NCI-H82 (cell line): ENCODE measurements at places on chromosomes 7 and 10.
A peak's percentile ranks its signal among the peaks of the same experiment; 100 is the strongest.

DNA sequence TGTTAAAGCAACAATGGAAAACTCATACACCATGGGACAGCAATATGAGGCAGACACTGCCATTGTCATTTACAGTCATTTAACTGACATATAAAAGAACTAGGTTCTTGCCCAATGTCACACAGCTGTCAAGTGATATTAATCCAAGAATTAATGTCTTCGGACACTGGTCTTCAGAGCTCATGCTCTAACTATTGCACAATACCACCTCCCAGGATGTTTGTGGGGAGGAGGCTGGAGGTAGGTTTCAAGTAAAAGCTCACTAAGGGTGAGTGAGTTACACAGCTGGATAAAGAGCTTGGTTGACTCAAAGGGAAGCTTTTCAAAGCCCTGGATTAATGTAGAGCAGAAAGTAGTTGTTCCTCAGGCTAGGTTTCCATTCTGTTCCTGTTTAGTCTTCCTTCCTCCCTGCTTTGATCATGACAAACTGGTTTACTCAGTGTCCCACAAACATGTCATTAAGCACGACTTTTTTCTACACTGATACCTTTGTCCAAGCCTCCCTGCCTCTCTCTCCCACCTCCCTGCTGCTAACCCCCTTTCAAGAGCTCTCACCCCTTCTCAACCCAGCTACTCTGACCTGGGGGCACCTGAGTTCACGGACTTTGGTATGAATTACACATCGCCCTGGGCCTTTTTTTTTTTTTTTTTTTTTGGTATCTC is 987 bp upstream of the EXOC6 start:
- no peak for DNase-seq

- peak; percentile 54 for DNase-seq
Measured at GRCh38 chr10:90930070-90930837, 9.4 kb upstream of the ANKRD1 start.

- DNase-seq = no peak
Measured at GRCh38 chr10:117362313-117362712, 12.9 kb downstream of the PDZD8 start.

- DNase-seq = no peak
Measured at GRCh38 chr7:103803631-103804030, 185.8 kb downstream of the RELN start.

DNA sequence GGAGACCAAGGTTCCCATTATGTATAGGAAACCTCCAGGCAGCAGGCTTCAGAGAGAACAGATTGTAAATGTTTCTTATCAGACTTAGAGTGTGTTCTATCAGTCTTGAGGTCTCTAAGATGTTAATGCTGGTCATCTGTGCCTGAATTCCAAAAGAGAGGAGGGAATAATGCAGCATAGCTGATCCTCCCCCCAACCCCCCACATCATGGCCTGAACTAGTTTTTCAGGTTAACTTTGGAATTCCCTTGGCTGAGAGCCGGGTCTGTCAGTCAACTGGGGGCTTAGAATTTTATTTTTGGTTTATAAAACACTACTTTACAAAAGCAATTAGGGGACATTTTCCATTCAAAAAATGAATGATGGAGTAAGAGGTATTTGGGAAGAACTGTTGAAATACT is 184.3 kb downstream of the NEBL start:
- DNase-seq = no peak

- DNase-seq = no peak
Measured at GRCh38 chr10:92834331-92834730, 14.0 kb upstream of the EXOC6 start.

- DNase-seq = no peak
Measured at GRCh38 chr10:32982911-32983909, 25.2 kb upstream of the ITGB1 start.

GRCh38 chr7:32044739-32045138 is 25.5 kb downstream of the PDE1C start:
- DNase-seq = no peak

DNA sequence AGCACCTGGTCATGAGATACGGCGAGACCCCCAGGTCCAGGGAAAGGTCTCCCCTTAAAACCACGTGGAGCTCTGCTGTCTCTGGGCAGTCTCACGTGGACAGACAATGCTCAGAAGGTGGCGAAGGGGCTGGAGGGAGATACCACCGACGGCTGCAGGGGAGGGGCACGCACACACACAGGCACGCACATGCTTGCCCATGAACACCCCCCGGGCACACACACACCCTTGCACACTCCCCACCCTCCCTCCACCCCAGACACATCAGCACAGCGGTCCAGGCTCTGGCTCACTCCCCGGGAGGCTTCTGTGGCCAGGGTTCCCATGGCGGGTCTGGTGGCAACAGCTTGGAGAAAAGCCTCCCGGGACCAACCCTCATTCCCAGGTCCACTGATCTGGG is 52.4 kb upstream of the TNRC18 start:
- no peak for DNase-seq

- DNase-seq = no peak
Measured at GRCh38 chr7:37193087-37193774, 255.4 kb downstream of the ELMO1 start.

DNA sequence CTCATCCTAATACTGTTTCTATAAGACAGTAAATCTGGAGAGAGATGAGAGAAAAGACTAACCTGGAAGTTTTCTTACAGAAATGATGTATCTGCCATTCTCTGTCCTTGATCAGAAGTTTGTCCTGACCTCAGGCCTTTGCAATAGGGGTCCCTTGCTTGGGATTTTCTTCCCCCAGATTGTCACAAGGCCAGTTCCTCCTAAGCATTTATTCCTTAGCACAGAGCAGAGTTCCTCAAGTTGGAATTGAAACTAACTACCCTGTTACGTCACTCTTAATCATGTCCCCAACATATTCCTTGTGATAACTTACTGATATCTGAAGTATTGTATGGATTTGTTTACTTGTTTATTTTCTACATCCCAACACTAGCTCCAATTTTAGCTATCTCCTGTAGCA is 202.1 kb downstream of the COBL start:
- DNase-seq = no peak

DNA sequence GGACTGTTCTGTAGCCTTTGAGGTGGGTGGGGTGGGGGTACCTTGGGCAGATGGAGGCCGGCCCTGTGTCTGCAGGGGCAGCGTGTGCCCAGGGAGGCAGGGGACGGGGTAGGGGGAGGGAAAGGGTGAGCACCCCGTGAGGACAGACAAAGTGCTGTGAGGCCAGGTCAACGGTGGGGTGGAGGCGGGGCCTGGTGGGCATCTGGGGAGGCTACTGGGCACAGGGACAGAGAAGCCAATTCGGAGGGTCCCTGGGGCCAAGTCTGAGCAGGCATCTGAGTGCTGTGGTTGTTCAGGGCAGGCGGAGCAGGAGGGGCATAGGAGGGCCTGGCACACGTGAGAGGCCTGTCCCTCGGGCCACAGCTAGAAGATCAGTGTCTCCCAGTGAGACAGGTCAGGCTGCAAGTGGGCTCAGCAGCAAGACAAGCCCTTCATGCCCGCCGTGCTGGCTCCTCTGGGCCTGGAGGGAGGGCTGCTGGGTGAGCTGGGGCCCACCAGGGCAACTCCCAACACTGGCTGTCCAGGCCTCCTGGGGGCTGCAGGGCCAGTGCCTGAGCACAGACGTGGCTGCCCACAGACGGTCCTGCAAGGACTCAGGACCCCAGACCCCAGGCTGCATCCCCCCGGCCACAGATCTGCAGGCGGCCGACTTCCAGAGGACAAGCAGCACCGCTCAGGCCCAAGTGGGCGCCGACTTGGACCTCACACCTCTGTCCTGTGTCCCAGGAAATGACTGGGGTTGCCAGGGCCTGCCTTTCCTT is 26.4 kb upstream of the KNDC1 start:
- DNase-seq = no peak

DNA sequence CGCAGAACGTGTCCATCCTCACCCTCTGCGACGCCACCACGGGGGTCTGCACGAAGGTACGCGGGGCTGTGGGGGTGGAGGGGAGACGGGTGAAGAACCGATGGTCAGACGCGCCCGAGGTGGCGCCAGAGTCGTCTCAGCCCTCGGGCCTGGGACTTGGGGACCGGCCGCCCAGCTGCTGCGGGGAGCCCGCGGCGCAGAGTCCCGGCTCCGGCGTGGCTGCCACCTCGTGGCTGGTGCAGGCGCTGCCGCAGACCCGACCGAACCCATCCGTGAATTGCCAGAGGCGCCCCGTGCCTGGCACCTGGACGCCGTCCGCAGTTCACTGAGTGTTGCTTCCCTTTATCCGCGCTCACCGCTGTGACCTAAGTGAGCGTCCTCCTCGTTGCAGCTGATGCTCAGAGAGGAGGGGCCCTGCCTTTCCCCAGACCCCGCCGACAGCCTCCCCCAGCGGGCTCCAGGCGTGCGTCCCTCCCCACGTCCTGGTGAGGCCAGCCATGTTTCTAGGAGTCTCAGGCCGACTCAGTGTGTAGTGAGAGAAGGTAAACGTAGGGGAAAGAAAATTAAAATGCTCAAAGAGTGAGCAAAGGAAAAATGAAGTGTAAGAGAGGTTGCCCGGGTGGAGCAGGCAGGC is 208.7 kb downstream of the PAXIP1 start:
- peak; percentile 33 for DNase-seq

DNA sequence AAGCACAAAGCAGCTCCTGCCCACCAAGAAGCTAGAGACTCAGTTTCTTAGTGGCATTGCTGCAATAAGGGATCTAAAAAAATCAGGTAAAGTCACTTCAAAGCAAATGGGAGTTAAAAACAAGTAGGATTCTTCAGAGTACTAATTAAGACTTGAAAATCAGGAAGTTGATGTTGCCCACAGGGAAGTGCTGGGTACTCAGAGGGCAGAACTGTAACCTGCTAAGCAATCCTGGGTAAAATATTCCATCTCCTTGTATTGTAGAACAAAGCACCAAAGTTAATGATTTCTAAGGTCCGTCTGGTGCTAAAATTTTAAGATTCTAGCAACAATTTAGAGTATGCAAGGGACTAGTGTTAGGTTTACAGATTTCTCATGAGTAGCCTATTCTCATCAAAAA is 8.3 kb downstream of the PEX1 start:
- DNase-seq = no peak

DNA sequence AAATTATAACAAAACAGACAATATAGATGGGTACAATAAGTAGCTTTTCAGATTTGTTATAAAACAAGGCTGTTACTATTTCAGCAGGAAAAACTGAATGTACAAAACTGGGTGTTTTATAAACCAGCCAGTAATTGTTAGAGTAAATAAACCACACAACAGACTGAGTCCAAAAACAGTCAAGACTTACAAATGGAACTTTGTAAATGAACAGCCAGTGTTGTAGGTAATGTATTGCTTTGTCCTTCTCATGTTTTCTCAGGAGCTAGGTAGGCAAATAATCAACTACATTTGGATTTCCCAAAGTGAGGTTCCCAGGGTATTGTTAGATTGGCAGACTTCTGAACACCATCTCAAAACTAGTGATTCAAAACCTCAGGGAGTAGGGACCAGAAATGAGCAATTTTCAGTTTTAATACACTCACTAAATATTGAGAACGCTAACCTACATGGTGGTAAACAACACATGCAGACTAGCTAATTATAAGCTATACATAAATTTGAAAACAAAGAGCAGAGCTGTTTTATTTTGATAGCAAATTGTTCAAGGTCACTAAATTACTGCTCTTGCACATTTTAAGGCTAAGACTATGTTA is 36.2 kb downstream of the HERPUD2 start:
- DNase-seq = no peak

GRCh38 chr7:76340617-76341131 is 18.1 kb downstream of the YWHAG start:
- no peak for DNase-seq

DNA sequence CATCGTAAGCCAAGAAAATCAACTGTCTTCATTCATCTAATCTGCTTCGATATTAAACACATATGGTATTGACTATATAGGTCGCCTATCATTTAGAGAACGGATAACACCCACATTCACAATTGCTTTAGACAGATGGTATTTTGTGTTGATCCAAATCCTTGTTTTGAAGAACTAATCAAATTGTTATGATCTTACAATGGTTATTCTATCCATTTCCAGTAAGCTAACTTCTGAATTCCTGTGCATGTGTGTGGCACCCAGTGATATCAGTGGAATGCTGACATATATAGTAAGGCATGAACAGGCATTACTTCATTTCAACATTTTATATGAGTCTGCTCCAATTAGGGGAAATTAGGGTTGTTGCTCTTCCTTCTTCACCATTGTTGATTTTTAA is 98.8 kb downstream of the SEMA3E start:
- no peak for DNase-seq

GRCh38 chr7:140517546-140518369 is 38.5 kb upstream of the MKRN1 start:
- peak; percentile 96 for DNase-seq

- DNase-seq = no peak
Measured at GRCh38 chr10:7484456-7485243, 73.8 kb upstream of the SFMBT2 start.

DNA sequence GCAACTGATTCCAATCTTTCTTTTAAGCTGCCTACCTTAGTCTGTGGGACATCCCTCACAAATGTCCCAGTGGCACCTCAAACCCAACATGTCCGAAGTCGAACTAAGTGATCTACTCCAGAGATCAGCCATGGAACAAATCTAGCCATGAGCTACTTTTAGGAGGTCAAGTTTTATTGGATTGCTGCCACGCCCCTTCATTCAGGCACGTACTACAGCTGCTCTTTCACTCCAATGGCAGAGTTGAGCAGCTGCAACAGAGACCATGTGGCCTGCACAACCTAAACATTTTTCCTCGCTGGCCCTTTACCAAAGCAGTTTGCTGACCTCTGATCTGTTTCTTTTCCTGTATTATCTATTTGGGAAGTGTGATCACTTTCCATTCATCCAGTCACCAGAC is 192.4 kb upstream of the CDCA7L start:
- peak; percentile 32 for DNase-seq

GRCh38 chr10:97179311-97179710 is 6.4 kb downstream of the SLIT1 start:
- no peak for DNase-seq

GRCh38 chr7:149809215-149809614 is 29.0 kb upstream of the ZNF862 start:
- DNase-seq = no peak

DNA sequence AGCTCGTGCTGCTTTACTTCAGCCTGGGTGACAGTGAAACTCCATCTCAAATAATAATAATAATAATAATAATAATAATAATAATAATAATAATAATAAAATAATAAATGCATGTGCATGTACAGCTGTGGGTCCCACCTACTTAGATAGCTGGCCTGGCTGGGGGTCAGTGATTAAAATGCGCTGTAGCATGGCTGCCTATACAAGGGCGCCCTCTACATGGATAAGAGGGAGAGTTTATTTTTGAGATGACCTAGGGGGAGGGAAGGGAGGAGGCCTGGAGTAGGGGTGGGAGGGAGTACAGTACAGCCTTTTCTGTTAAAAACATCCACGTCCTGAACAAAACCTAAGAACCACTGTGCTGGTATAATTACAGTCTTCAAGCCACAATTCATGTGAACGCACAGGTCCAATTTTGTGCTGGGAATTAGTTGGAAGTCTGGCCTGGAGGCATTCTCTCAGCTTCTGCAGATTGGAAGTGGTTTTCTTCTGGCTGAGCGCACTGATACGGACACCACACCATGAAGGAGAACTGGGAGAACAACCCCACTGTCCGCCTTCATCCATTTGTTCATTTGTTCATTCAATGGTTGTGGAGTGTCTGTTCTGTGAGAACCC is 146.5 kb downstream of the TMEM178B start:
- DNase-seq = peak; percentile 73

- no peak for DNase-seq
Measured at GRCh38 chr7:16171928-16172327, 249.4 kb downstream of the CRPPA start.

- no peak for DNase-seq
Measured at GRCh38 chr7:5382281-5382892, 41.2 kb downstream of the TNRC18 start.

- DNase-seq = no peak
Measured at GRCh38 chr7:36965625-36966024, 241.3 kb upstream of the AOAH start.

GRCh38 chr10:99929360-99929759 is 80.4 kb downstream of the DNMBP start:
- no peak for DNase-seq
